ENCODE measurements at places on chromosomes 5 and 9. TPM values are rescaled to one million over a fixed set of nuclear protein-coding genes. Genes with fewer than 3 reads are reported as not detected.

ZNF354C gene
- 4.8 TPM for total RNA-seq

DNA sequence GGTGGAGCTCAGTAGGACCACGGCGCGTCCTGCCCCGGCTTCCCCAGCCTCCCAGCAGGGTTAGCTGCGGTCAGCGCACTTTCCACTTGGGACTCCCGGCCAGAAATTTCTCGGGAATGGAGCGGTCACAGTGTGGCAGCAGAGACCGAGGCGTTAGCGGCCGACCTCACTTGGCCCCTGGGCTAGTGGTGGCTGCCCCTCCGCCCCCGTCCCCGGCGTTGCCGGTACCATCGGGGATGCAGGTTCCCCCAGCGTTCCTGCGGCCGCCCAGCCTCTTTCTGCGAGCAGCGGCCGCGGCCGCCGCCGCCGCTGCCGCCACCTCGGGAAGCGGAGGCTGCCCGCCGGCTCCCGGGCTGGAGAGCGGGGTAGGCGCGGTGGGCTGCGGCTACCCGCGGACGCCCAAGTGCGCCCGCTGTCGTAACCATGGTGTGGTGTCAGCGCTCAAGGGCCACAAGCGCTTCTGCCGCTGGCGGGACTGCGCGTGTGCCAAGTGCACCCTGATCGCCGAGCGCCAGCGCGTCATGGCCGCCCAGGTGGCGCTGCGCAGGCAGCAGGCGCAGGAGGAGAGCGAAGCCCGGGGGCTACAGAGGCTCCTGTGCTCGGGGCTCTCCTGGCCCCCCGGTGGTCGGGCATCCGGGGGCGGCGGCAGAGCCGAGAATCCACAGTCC, 460 bp downstream of the DMRTA1 start:
- H3K27me3 ChIP-seq: no peaks in the 10 kb centered on the region
- no peaks in the 10 kb centered on the region for H3K4me1 ChIP-seq
- H3K4me3 ChIP-seq: peak overlapping the region; percentile 79
- peak; percentile 80 for DNase-seq
- no peak overlapping the region for H3K27ac ChIP-seq

LHX3 gene
- total RNA-seq: not detected

PCDHGB6 gene
- total RNA-seq: 6.0 TPM

DNA sequence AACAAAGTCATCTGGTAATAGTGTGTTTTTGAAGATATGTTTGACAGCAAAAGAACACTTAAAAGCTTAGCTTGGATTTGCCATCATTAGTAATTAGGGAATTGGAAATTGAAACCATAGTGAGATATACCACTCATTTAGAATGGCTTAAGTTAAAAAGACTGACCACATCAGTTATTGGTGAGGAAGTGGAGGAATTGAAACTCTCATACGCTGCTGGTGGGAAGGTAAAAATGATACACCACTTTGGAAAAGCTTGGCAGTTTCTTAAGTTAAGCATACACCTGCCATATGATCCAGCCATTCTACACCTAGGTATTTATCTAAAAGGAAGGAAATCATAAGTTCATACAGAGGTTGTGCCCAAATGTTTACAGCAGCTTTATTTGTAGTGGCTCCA, 213.2 kb downstream of the TRIO start:
- no peak for DNase-seq
- peaks cover 23% of the 10 kb centered on the region for H3K36me3 ChIP-seq
- no peak overlapping the region for H3K27ac ChIP-seq
- peaks cover 5% of the 10 kb centered on the region for H3K4me1 ChIP-seq

SLC25A2 gene
- not detected for total RNA-seq

DNA sequence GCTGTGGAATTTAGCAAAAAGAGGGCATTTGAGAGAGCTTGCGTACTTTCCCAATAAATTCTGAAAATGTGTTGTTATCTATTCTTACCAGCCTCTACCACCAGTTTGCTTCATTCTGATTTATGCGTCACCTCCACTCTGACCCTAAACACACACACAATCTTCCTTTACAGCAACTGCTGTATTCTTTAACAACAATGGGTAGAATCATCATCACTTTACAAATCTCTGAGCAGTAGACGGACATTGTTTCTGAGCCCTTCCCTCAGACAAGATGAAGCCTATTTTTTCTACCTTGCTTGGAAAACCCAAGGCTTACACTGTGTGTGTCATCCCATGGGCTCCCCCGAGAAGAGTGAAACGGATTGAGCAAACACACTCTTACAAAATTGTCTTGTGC, 83.1 kb upstream of the RASA1 start:
- H3K27ac ChIP-seq: no peak overlapping the region
- no peaks in the 10 kb centered on the region for H3K4me1 ChIP-seq
- DNase-seq: no peak

DNA sequence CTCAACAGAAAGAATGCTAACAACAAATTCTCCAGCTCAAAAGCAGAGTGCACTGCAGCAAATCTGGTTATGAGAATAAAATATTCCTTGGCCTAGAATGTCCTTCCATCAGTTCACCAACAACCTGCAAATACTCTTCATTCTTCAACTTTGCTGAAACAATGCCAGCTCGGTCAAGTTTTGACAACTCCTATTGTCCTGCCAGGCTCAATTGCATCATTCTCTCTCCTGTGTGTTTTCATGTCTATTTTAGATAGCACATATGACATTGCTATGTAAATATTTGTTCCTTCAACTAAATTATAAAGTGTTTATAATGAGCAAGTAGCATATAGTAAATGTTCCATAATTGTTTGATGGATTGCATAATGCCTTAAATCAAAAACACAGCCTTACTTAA, 463.8 kb downstream of the TLE1 start:
- no peak for DNase-seq
- H3K27ac ChIP-seq: no peak overlapping the region
- no peak overlapping the region for H3K4me3 ChIP-seq
- no peaks in the 10 kb centered on the region for H3K27me3 ChIP-seq
- H3K36me3 ChIP-seq: no peaks in the 10 kb centered on the region
- H3K4me1 ChIP-seq: no peaks in the 10 kb centered on the region

- H3K27ac ChIP-seq: no peak overlapping the region
- no peaks in the 10 kb centered on the region for H3K36me3 ChIP-seq
- no peak for DNase-seq
- no peaks in the 10 kb centered on the region for H3K4me1 ChIP-seq
- no peak overlapping the region for H3K4me3 ChIP-seq
Observed at GRCh38 chr5:103842936-103843335, 280.3 kb upstream of the NUDT12 start.

SAP30L gene
- 25.0 TPM for total RNA-seq

TIGD6 gene
- total RNA-seq: 1.2 TPM

PPP1R26 gene
- total RNA-seq: 38.0 TPM

TLR4 gene
- total RNA-seq: 0.07 TPM

DNA sequence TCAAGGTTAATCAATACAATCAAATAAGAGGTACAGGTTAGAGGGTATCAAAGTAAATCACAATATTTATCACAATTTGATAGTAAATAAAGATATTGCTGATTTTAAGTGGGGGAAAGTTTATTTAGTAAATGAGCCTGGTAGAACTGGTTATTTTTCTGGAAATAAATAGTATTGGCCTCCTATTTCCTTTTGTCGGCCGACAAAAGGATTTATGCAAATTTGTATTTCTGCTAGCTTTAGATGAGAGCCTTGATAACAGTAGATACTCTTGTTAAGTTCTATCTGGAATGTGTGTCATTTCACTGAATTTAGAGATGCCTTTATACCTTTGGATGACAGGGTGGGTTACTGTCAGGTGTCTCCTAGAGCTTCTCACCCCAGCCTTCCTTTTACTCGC, 17.8 kb upstream of the SPATA31E1 start:
- H3K4me1 ChIP-seq: peaks cover 4% of the 10 kb centered on the region
- 0 out of 2 replicates have a peak, but pooled peaks cover 5% of the 10 kb centered on the region for H3K36me3 ChIP-seq
- no peak overlapping the region for H3K27ac ChIP-seq
- no peak overlapping the region for H3K4me3 ChIP-seq

DNA sequence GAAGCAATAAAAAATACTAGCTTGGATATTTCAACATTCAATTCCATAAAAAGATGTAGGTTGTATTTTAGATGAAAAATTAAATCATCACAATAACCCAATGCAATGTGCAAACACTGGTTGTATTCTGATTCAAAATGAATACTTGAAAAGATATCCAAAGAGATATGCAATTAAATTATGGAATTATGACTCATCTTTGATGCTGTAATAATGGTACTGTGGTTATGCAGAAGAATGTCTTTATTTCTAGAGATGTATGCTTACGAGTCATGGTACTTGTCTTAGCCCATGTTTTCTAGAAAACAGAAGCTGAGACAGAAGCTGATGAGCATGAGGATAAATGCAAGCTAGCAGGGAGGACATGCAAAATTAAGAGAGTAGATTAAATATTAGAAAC, 1941.4 kb upstream of the NUDT12 start:
- no peak overlapping the region for H3K4me3 ChIP-seq
- no peaks in the 10 kb centered on the region for H3K36me3 ChIP-seq
- DNase-seq: no peak
- H3K27me3 ChIP-seq: no peaks in the 10 kb centered on the region
- H3K27ac ChIP-seq: no peak overlapping the region

- DNase-seq: peak; percentile 72
- H3K4me3 ChIP-seq: no peak overlapping the region
- no peaks in the 10 kb centered on the region for H3K27me3 ChIP-seq
- no peaks in the 10 kb centered on the region for H3K4me1 ChIP-seq
Observed at GRCh38 chr9:109182940-109183798, 16.1 kb upstream of the FRRS1L start.
